ENCODE measurements at places on chromosomes 1 and 21.

DNA sequence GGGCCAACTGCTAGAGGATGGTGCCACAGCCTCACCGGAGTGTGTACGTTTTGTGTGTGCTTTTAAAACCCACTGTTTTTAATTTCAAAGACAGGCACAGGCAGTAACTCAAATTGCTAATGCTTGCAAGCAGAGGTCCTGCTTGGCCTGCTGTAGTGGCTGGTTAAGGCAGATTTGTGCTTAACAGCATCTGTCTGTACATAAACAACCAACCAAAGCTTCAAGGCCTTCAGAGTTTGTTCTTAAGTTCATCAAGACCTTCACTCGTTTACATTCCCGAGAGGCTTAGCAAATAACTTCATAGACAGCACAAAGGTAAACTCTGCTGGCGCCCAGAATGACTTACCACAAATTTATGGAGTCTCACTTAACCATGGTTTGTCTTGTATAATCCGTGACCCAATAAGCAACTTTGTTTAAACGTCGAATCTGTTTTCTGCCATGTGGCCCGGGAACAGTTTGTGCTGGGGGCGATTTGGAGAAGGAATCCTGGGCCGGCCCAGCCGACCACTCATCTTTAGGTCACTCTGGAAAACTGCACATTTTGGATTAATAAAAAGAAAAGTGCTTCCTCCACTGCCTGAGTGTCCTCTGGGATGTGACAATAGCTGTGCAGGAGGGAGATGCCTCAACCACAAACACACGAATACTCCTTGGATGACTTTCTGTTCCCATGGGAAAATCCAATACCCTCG, 58.1 kb downstream of the CAPZB start:
- DNase-seq, result no peak

- no peak for DNase-seq
Measured at GRCh38 chr21:45927032-45927431, 54.5 kb upstream of the COL6A1 start.

- no peak for DNase-seq
Measured at GRCh38 chr1:190904091-190904695, 426.5 kb upstream of the BRINP3 start.

GRCh38 chr1:204356997-204357396, 2.7 kb downstream of the PLEKHA6 start:
- DNase-seq, result no peak

- no peak for DNase-seq
Measured at GRCh38 chr1:204859861-204860267, 10.8 kb upstream of the NFASC start.

DNA sequence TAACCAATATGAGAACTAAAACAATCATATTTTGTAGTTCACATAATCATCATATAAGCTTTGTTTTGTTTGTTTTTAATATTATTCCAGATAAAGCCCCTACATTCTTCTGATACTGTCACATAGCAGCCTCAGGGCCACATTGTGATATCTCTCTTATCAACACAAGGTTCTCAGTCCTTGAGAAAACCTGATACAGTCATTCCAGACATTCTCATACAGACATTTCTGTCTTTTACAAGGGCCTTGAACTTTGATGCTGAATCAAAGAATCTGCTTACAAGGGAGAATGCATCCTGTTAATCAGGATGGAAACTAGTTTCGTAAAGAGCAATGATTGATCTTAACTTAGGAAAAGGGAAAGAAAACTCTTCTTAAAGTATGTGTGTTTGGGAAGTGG, 12.7 kb upstream of the VCAM1 start:
- no peak for DNase-seq

- DNase-seq, result no peak
Measured at GRCh38 chr1:203640723-203641502, 14.3 kb downstream of the ATP2B4 start.

GRCh38 chr1:70892930-70893329, 154.7 kb downstream of the PTGER3 start:
- no peak for DNase-seq

DNA sequence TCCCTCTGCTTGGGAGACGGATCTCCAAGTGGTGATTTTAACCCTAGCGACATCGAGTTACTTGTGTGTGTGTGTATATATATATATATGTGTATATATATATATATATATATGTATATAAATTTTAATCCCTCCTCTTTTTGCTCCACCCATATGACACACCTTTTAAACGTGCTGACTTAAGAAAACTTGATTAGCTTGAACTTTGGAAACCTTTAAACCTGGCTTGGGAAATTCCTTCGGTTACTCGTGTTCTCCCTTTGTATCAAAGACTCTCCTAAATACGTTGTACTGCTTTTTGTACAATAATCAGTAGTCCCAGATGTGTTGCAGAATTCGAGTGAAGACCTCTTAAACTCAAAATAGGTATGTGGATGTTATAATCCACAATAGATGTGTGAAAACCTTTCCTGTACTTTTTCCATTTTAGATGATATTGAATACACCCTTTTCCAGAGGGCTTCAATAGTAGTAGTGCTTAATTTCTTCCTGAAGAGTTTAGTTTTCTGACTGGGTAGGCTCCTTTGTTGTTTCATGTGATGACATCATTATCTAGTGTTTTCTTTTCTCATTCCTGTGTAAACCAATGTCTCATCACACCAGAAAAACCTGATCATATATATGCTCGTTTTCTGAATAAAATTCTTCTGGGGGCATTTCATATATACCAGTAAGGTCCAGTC, 1.4 kb downstream of the RNF11 start:
- no peak for DNase-seq

DNA sequence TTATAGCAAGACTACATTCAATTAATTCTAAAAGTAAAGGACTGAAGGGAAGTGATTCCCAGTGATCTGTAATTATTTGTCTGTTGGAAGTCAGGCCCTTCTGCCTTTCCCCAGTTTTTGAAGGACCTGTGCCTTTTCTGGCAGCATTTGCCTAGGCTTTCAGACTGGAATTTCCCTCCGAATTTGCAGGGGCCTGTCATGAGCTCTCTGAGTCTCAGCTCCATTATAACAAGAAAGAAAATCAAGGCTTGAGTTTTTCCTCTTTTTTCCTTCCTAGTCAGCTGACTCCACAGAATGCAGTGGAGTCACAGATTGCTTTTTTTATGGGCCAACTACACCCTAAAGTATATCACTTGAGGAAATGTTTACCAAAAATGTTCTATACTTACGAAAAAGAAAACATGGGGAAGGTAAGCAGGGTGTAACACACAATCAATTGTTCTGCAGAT, 1.1 kb downstream of the NR5A2 start:
- DNase-seq, result no peak

GRCh38 chr1:59598120-59598440, 216.7 kb upstream of the HOOK1 start:
- DNase-seq, result no peak

DNA sequence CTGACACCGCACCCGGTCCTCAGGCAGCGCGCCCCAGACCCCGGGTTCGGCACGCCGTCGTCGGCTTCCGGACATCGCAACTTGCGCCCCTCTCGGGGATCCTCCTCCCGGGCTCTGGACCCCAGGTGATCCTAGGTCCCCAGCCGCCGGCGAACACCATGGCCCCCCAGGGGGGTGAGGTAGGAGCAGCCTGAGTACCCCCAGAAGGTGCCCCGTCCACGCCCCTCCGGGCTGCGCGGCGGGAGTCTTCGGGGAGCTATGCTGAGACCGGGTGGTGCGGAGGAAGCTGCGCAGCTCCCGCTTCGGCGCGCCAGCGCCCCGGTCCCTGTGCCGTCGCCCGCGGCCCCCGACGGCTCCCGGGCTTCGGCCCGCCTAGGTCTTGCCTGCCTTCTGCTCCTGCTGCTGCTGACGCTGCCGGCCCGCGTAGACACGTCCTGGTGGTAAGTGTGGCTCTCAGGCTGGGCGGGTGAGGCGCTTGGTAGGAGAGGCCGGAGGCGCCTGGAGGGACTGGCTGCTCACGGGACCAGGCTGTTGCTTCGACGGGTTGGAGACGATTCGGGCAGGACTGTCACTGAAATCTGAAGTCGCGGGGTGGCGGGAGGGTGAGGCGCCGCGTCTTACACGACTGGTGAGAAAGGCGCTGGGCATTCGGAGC, 367 bp downstream of the WNT2B start:
- DNase-seq, result peak; percentile 45

- DNase-seq, result no peak
Measured at GRCh38 chr1:191876631-191877030, 281.6 kb upstream of the RGS18 start.

- no peak for DNase-seq
Measured at GRCh38 chr1:195872376-195872775, 735.9 kb downstream of the KCNT2 start.

GRCh38 chr1:210233495-210234328, 1.1 kb downstream of the SERTAD4 start:
- no peak for DNase-seq

DNA sequence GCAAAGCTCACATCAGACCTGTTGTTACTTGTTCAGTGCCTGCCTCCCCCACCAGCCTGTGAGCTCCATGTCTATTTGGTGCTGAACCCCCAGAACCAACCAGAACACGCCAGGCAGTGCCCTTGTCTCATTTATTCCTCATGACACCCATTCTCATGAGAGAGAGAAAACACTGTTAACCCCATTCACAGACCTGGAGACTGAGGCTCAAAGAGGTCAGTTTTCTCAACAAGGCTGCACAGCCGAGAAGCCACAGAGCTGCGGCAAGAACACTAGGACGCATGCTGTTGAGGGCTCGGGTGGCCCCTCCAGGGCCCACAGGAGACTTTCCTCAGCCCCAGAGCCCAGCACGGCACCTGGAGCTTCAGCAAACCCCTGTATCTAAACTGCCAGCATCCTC, 13.1 kb downstream of the KCNN3 start:
- DNase-seq, result no peak

DNA sequence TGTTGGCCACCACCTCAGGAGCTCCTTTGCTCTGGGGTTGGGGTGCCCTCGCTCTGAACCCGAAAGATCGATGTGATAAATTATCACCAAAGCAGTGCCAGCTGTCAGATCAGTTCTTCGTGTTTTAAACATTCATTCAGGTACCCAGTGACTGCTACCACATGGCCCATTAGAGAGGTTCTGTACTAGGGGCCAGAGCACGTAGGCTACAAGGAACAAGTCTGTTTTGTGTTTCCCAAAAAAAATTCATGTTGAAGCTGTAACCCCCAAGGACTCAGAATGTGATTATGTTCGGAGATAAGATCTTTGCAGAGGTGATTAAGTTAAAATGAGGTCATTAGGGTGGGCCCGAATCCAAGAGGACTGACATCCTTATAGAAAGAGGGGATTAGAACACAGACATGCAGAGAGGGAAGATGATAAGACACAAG, 526.9 kb downstream of the NPHP4 start:
- DNase-seq, result no peak

- DNase-seq, result no peak
Measured at GRCh38 chr1:198606020-198606438, 32.8 kb upstream of the PTPRC start.

DNA sequence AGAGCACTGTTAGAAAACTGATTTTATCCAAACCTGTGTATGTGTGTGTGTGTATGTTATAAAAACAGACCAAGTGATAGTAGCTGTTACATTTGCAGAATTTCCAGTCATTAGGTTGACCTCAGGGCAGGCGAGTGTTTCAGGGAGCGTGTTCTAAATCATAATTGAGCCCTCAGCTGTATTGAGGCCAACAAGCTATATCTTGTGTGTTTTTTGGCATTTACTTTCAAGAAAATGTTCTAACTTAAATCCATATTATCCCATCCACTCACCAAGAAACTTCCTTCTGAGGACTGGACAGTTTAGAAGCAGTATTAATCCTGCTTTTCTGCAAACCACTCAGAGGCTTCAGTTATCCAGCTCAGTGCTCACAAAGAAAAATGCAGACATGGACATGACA, 12.0 kb downstream of the DDAH1 start:
- DNase-seq, result no peak

DNA sequence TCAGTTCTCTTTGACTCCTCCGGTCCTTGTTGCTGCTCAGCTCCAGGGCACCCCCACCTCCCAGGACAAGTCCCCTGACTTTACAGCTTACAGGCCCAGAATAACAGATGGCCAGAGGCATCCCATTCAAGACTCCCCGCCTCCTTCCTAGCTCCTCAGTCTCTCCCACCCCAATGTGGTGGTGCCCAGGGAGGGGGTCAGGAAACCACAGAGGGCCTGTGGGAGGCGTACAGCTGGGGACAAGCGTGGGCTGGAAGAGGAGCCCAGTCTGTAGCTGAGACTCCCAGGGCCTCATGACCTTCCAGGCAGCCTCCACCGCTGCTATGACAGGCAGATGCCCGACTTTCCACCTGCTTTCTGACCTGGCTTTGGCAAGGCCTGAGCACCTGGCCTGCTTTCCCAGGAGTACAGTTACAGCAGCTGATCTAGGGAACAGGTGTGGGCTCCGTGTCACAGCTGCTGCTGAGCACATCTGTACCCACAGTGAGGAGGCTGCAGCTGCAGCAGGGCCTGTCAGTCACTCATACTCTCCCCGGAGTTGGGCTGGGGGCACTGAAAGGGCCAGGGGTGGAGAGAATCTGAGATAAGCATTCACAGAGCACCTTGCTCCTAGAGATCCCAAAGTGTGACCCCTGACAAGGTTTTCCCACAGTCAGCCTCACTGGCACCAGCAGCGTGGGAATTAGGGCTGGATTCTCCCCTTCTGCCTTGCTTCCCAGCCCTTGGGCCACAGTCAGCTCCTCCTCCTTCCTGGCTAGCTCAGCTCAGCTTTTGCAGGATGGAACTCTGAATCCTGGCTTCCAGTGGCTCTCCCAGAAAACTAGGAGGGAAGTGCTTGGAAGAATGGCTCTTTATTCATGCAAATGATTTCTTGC, 7.1 kb upstream of the NAV1 start:
- DNase-seq, result no peak

DNA sequence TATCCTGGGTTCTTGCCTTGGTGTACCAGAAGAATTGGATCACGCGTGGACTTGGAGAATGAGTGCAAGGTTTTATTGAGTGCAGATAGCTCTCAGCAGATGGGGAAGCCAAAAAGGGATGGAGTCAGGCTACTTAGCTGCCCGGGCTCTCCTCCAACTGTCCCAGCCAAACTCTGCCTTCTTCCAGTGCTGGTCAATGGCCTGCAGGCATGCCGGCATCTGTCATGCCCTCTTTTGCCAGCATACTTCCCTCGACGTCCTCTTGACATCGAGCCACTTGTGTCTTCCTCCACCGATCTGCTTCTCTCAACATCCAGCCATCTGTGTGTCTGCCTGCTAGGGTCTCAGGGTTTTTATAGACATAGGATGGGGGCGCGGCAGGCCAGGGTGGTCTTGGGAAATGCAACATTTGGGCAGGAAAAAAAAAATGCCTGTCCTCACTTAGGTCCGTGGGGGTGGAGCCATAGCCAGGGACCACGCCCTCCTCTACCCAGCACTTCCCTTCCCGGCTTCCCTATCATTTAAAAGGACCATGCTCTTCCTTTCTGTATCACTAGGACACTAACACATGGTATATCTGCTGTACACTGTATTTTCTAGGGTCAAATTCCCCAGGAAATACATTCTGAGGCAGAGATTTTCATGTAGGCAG, 47.0 kb upstream of the BCAR3 start:
- no peak for DNase-seq

Data from germinal center (tissue), 1 donor.